Esophagus squamous epithelium (tissue), 5 donors: ENCODE measurements at places on chromosomes 3 and 15. TPM values are rescaled to one million over a fixed set of nuclear protein-coding genes. Genes with fewer than 3 reads are reported as not detected.

The GOLGA8T gene
- total RNA-seq, result not detected

The IQCH gene
- total RNA-seq, result 1.9 TPM

The PLSCR2 gene
- not detected for total RNA-seq

The THBS1 gene
- 41.4 TPM for total RNA-seq

The EDC3 gene
- total RNA-seq, result 10.0 TPM

The PCCB gene
- 40.1 TPM for total RNA-seq

The SNTN gene
- not detected for total RNA-seq

The ZNF35 gene
- 12.5 TPM for total RNA-seq

The PHC3 gene
- total RNA-seq, result 22.1 TPM

The SYNM gene
- 33.9 TPM for total RNA-seq

The RHOV gene
- total RNA-seq, result 139 TPM

The CCR3 gene
- not detected for total RNA-seq

The SAMMSON gene
- 6.1 TPM for total RNA-seq

DNA sequence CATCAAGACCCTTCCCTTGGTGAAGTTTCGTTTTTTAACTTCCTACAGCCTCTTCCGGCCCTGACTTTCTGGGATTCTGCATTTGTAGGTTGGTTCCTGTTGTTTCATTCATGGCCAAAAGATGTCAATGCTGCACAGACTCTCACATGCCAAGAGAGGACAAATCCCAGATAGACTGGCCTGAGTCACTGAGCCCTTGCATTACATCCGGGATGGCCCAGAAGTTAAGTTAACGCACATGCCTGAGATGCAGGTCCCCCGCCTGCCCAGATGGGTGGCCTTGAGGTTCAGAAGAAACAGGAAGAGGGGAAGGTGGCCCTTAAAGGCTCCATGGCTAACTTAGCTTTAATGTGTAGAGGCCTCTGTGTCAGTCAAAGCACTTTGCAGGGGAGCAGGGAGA lies 51.6 kb upstream of the SRGAP3 start:
- DNase-seq, result no peak

DNA sequence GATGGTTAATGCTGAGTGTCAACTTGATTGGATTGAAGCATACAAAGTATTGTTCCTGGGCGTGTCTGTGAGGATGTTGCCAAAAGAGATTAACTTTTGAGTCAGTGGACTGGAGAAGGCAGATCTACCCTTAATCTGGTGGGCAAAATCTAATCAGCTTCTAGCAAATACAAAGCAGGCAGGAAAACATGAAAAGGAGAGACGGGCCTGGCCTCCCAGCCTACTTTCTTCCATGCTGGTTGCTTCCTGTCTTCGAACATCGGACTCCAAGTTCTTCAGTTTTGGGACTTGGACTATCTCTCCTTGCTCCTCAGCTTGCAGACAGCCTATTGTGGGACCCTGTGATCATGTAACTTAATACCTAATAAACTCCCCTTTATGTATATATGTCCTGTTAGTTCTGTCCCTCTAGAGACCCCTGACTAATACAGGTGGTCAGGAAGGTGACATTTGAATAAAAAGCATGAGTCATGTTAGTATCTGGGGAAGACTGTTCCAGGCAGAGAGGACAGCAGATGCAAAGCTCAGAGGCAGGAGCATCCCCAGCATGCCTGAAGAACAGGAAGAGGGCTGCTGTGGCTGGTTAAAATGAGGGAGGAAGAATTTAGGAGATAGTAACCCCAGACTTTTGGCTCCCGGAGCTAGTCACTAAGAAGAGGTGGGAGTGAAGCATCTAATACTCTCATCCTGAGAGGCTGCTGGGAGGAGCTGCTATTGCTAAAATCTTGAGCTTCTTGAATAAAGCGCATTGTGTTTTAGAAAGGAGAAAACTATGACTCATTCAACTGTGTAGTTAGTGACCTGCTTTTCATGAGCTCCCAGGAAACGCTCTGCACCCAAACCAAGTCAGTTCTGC lies 207.4 kb upstream of the HES1 start:
- DNase-seq, result no peak

GRCh38 chr3:138898301-138898700 lies 48.6 kb downstream of the FOXL2 start:
- DNase-seq, result no peak

- DNase-seq, result no peak
Observed at GRCh38 chr3:78726545-78726944, 1041.3 kb downstream of the ROBO1 start.

- no peak for DNase-seq
Observed at GRCh38 chr3:141241616-141242376, 10.2 kb downstream of the PXYLP1 start.

- DNase-seq, result no peak
Observed at GRCh38 chr15:78841891-78842290, 30.6 kb upstream of the ADAMTS7 start.

- DNase-seq, result no peak
Observed at GRCh38 chr15:38062696-38063095, 128.3 kb downstream of the TMCO5A start.

- no peak for DNase-seq
Observed at GRCh38 chr15:74850393-74850792, 7.4 kb upstream of the ULK3 start.

- no peak for DNase-seq
Observed at GRCh38 chr3:69282181-69282580, 103.7 kb downstream of the FRMD4B start.

DNA sequence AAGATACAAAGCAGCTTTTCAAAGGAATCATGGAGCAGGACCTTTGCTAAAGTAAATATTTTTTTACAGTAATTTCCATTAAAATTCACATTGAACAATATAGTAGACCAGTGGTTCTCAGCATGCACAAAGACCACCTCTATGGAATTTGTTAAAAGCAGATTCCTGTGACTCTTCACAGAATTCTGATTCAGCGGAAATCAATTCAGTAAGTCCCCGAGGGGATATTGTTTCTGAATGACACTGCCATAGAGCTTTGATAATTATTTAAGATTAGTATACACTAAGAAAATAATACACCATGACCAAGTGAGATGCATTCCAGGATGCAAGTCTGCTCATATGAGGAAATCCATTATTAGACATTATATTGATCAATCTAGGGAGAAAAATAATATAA lies 161.9 kb upstream of the TNIK start:
- no peak for DNase-seq

GRCh38 chr3:140766465-140766864 lies 88.6 kb downstream of the TRIM42 start:
- no peak for DNase-seq

DNA sequence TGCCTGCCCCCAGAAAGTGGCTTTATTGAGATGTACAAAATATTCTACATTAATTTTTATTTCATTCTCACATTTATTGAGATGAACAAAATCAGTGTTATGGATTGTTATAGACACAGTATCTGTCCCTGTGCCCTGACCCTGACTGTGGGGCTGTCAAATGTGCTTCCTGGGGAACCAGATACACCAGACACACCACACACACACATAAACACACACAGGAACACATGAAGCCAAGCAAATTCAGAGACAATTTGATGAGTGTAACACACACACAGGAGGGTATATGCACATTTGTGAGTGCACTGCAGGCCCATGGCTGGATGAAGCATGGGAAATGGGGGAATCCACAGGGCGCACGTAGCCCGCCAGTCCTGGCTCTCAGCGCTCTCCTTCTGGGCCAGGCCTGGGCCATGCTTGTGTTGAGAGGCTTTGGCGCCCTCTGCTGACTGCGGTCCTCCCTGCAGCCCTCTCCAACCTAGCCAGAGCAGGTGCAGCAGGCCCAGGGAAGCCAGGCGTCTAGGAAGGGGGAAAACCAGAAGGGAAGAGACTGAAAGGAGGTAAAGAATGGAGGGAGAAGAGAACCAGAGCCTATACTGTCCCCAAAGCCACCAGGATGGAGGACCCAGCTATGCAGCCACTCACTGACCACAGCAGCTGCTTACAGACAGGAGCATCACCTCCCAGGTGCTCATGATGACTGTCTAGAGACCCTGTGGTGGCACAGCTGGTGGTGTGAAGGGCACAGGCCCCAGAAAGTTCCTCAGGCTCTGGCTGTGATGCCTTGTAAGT lies 18.0 kb upstream of the LOXL1 start:
- peak; percentile 5 for DNase-seq

DNA sequence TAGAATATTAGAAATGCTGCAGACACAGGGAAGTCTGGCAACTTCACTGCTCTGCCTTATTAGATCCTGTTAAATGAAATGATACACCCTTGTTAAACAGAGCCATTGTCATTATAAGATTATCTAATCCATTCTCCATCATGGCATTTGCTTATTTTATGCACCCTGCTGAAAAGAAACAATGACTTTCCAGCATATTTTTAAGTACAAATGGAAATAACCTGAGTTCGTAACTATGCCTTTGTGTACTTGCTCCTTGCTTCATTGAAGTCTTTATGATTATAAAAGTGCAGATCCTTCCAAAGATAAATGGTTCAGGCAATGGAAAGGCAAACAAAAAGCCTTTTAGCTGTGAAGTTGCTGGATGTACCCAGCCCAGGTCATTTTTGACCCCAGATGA lies 195.7 kb downstream of the AGBL1 start:
- no peak for DNase-seq

- DNase-seq, result no peak
Observed at GRCh38 chr3:159860269-159861116, 128.1 kb upstream of the IL12A start.

GRCh38 chr3:111910806-111911205 lies 51.7 kb downstream of the PHLDB2 start:
- no peak for DNase-seq
